Lower leg skin (tissue), 4 donors: ENCODE measurements at places on chromosomes 13 and 19.

- no peak for DNase-seq
These were observed 2.3 kb downstream of the MIDN start for GRCh38 chr19:1250437-1251260.

DNA sequence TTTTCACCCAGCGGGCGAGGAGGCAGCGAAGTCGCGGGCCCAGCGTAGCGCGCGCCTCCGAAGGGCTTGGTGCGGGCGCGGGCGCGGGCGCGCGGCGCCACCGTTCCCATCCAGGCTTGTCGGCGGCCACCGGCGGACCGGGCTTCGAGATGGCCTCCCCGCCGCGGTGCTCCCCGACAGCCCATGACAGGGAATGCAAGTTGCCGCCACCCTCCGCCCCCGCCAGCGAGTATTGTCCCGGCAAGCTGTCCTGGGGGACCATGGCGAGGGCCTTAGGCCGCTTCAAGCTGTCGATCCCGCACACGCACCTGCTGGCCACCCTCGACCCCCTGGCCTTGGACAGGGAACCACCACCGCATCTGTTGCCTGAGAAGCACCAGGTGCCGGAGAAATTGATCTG lies at the start of gene WDR88:
WDR88 (plus strand) TSS at position 94 of the 400 bp plus-strand sequence; CDS start at position 150, 56 bp downstream.
- no peak for DNase-seq

DNA sequence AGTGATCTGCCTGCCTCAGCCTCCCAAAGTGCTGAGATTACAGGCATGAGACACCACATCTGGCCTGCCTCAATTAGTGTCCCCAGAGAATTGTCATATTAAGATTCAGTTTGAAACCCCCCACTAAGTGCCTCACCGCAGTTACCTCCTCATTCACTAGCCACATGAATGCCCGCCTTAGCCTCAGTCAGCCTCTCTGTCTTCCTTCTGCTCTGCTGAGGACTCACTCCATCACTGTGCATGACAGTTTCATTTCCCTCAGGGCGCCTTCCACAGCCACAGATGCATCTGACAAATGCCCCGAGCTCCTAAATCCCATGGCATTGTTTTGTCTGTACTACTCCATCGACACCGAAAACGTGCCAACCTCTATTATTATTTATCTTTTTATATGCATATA lies 23.3 kb downstream of the MIPEP start:
- no peak for DNase-seq

DNA sequence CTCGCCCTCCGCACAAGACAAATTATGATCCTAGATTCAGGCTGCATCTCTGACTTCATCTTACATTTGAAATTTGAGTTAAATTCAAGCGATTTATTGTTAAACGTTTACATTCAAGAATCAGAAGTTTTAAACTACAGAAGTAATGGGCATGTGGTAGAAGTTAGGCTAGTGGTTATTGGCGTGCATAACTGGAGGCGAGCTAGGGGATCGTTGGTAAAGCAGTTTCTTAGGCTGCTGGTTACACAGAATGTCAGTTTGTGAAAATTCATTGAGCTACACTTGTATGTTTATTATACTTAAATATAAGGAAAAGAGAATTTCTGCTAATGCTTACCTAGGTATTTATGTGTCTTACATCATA lies 733 bp upstream of the CDX2 start:
- no peak for DNase-seq

DNA sequence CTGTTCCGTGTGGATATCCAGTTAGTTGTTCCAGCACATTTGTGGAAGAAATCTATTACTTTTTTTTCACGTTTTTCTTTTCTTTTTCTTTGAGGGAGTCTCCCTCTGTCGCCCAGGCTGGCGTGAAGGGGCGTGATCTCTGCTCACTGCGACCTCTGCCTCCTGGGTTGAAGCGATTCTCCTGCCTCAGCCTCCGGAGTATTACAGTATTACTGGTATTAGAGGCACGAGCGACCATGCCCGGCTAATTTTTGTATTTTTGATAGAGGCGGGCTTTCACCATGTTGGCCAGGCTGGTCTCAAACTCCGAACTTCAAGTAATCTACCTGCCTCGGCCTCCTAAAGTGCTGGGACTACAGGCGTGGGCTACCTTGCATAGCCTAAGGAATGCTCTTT lies 43.6 kb downstream of the ZNF611 start:
- no peak for DNase-seq

- DNase-seq = no peak
These were observed 1.2 kb upstream of the CFD start for GRCh38 chr19:858284-858683.

DNA sequence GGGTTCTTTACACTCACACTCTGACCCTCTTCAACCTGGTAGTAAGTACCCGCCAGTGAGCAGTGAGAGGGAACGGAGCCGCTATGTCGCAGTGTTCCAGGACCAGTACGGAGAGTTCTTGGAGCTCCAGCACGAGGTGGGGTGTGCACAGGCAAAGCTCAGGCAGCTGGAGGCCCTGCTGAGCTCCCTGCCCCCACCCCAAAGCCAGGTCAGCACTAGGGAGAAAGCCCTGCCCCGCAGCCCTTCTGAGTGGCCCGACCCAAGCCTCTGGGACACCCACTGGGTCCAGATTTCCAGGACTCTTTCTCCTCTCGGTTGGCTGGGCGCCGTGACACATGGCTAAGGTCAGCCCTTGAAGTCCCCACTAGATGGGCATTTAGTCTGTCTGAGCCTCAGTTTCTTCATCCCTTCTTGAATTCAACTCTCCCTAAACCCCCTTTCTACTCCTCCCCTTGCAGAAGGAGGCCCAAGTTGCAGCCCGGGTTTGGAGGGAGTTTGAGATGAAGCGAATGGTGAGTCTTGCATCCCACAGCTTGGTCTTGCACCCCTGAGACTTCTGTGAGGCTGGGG lies 1.9 kb downstream of the OCEL1 start:
- no peak for DNase-seq

GRCh38 chr19:14318873-14319272 lies 62.4 kb upstream of the ADGRE5 start:
- no peak for DNase-seq

DNA sequence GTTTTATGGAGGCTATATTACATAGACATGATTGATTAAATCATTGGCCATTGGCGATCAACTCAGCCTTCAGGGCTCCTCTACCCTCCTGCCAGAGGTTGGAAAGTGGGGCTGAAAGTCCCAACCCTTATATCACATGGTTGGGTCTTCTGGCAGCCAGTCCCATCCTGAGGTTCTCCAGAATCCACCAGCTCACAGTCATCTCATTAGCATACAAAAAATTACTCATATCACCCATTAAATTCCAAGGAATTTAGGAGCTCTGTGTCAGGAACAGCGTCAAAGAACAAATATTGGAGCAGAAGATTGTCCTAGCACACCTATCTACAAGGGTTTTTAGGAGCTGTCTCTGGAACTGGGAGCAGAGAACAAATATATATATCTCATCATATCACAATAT lies 39.4 kb upstream of the FARP1 start:
- no peak for DNase-seq

- DNase-seq = no peak
These were observed 14.0 kb upstream of the PTOV1 start for GRCh38 chr19:49837009-49837310.

GRCh38 chr13:33761740-33762139 lies 56.2 kb upstream of the RFC3 start:
- DNase-seq = no peak

- no peak for DNase-seq
These were observed 51.0 kb upstream of the DOCK9 start for GRCh38 chr13:99028890-99029289.

- DNase-seq = peak; percentile 6
These were observed 34.1 kb upstream of the TFDP1 start for GRCh38 chr13:113550453-113550852.

DNA sequence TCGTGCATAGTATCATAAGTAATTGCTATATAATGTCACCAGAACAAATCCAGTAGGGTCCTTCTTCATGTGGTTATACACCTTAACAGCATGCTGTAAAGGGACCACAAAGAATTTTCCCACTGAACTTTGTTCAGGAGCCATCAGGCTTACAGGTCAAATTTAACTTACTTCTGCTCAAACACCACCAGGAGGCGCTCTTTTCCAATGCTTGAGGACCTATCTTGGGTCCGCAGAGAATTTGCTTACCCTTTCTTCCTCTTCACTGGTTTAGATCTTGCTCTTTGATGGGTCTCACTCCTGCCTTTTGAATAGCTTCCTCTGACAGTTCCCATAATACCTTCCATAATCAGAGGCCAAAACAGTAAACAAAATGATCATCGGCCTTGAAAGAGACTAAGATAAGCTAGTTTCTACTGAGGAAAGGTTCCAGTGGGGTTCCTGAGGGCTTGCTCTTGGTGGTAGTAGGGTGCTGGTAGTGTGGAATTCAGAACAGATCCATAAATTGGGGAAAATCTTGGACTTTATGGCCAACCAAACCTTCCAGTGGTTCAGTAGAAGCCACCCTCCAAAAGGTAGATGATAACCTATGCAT lies 37.4 kb downstream of the SCGB2B2 start:
- no peak for DNase-seq

DNA sequence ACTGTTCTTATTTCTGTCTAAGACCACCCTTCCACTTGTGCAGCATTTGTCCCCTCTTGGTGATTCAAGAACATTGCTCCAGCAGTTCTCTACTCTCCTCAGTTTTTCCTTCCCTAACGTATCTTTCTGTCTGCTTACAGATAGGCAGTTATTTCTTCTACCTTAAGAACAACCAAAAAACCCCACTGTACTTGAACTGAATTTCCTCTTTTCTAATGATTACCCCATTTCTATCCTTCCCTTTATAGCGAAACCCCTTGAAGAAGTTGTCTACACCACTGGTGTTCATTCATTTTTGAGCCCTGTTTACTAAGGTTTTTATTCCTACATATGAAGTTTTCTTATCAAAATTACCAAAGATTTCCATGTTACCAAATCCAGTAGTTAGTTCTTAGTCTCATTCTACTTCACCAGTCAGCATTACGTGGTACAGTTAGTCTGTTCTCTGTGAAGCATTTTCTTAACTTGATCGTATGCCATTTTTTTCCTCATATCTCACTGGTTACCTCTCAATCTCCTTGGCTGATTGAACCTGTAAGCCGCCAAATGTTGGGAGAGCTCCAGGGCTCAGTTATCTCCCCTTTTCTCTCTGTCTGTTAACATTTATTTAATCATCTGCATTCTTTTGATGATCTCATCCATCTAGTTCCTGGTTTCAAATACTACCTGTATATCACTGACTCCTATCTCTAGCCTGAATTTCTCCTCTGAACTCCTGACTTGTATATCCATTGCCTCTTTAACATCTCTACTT lies 9.0 kb downstream of the LSM14A start:
- DNase-seq = no peak

- DNase-seq = no peak
These were observed 356.5 kb downstream of the NALCN start for GRCh38 chr13:101059793-101060192.

- DNase-seq = no peak
These were observed 76.2 kb downstream of the C13orf42 start for GRCh38 chr13:51034906-51035305.

- DNase-seq = no peak
These were observed 84.5 kb downstream of the ANKRD10 start for GRCh38 chr13:110830331-110830730.

DNA sequence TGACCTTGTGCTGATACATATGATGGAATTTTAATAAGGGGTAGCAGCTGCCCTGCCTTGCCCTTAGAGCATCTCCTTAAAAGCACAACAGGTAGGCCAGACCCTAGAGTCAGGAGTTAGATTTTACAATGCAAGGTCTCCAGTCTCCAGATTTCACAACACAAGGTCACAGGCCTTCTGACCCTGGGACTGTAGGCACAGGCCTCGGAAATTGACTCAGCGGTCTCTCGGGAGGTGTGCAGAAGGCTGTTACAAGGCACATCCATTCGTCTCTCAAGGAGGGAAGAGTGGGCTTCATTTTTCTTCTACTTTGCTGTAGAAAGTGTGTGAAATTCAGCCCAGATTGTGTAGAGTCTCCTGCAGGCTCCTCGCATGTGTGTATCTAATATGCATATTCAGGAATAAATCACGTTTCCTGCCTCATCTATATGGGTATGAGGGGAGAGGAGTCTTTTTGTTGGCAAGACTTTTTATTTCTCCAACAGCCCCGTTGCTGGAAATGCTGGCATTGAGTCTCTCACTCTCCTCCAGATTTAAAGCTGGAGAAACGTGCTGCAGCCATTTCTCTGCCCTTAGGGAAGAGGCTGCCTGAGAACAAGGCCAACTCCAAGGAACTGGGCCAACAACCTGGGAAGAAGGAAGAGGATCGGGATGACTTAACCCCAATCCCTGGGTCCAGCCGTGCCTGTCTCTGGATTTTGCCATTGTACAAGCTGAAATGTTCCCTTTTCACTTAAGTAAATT lies 24.5 kb downstream of the UQCRFS1 start:
- no peak for DNase-seq

DNA sequence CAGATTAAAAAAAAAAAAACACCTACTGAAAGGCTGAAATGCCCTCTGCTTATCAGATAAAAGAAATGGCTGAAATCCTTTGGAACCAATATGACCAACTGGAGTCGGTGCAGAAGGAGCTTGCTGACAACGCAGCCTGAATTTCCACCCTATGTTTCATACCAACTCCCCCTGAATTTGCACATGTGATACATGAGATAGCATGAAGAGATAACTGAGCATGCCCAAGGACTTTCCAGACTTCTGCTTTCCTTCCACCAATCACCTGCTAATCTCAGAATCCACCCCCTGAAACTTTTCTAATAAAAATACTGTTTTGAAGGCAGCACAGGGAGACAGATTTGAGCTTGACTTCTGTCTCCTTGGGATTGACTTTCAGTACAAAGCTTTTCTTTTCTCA lies 32.2 kb upstream of the WDFY2 start:
- no peak for DNase-seq

- DNase-seq = no peak
These were observed 135.6 kb downstream of the SLC7A1 start for GRCh38 chr13:29459813-29460355.

DNA sequence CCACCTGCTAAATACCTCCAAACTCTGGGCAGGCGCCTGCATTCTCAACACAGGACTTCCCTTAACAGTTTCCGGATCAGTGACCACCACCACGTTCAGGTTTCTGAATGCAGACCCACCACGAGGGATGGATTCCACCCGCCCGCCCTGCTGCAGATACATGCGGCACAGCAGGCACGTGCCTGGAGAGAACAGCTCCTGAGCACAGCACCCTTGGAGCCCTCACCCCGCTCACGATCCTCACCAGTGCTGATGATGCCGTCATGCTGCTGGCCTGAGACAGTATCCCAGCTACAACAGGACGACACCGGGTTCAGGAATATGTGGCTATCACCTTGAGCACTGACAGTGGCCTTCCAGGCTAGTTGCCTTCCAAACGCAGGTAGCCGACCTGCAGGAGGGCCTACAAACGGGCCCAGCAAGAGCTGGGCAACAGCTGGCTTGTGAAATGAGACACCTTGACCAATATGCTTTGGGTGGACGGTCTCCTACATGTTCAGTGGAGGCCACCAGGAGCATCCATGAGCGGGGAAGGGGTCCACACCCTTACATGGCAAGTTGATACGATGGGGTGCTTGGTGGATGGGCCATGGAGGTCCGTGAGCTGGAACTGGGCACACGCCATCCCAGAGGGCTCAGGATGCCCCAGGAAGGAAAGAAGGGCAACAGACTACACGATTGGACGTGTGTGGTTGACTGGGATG lies 9.9 kb upstream of the QTRT1 start:
- no peak for DNase-seq

GRCh38 chr19:5099701-5100221 lies 130.8 kb downstream of the KDM4B start:
- DNase-seq = no peak

GRCh38 chr13:111790621-111791020 lies 276.3 kb upstream of the SOX1 start:
- no peak for DNase-seq
